ENCODE measurements at places on chromosomes 7 and 10.

DNA sequence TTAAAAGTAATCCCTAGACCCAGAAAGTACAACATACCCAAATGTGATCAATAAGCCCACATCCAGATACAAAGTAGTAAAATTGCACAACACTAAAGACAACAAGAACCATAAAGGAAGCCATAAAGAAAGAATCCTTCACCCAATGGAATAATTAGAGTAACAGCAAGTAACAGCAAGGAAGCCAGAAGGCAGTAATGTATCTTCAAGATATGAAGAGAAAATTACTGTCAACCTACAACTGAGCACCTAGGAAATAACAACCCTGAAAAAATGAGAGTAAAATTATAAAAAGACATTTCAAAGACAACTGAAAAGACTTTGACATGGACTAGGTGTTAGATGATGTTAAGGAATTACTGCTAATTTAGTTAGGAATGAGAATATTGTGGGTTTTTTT, 60.5 kb downstream of the CNOT4 start:
- DNase-seq = no peak

DNA sequence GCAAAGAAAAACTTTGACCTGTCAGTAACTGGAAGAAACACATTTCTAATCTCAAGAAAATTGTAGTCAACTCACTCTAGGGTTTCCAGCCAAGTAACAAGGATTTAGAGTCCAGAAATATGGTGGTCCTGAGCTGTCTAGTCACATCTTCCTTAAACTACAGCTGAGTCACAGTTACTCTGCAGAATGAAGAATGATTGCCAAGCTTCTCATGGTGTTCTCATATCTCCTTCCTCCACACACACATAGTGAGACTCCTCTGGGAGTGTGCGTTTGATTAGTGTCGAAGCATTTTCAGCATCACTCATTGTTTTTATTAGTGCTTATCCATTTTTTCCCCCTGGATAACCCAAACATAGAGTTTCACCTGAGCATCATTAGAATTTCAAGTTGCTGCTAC, 93.1 kb upstream of the CXCL12 start:
- no peak for DNase-seq

DNA sequence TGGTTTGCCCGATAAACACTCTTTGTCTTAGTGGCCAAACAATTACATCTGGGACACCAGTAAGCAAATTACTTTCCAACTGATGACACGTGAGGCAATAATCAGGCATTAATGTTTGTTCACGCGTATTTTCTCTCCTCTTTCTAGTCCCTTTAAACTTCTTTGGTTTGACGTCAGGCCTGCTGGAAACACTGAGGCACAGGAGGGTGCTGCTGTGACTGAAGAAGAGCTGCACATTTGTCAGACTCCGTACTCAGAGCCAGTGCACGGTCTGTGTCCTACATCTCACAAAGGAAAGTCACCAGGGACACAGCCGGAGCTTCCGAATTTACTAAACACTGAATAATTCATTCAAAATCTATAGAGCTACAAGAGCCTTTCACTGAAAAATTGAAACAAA, 57.6 kb upstream of the ANAPC16 start:
- no peak for DNase-seq

DNA sequence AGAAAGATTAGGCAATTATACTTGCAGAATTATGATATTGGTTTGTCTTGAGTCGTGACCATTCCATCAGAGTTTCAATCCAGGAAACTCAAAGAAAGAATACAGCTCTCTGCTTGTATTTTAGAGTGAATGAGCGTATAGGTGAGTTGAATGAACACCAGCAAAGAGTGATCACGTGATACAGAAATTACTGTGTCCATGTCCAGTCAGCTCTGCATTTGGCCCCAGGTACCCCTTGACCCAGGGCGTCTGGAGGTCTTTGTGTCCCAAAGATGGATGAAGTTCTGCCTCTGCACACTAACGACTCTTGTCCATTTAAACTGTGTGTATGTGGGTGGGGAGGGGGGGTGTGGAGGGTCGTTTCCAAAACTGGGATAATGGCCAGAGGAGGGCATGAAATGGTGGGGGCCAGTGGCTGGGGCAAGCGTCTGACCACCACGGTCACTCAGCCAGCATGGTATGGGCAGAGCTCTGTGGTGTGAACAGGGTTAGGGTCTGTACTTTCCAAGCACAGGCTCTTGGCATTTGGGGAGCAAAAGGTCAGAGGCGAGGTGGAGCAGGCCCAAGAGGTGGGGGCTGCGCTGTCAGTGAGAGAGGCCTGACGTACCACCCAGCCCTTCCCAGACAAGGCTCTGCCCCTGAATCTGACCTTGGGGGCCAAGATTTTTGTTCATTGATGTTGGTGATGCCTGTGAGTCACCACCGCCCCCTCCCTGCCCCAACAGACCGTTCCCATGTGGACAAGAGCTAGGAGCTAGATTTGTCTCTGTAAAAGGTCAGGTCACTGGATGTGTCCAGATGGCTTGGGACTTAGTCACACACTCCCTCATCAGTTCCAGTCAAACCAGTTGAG, 1.4 kb downstream of the PTPRE start:
- peak; percentile 90 for DNase-seq
